ENCODE measurements at places on chromosomes 2 and 18. TPM values are rescaled to one million over a fixed set of nuclear protein-coding genes. Genes with fewer than 3 reads are reported as not detected.

- DNase-seq = no peak
These were observed 334.2 kb upstream of the LRRTM1 start for GRCh38 chr2:80638783-80639182.

- no peak for DNase-seq
These were observed 271.2 kb downstream of the GLI2 start for GRCh38 chr2:121006743-121007489.

DNA sequence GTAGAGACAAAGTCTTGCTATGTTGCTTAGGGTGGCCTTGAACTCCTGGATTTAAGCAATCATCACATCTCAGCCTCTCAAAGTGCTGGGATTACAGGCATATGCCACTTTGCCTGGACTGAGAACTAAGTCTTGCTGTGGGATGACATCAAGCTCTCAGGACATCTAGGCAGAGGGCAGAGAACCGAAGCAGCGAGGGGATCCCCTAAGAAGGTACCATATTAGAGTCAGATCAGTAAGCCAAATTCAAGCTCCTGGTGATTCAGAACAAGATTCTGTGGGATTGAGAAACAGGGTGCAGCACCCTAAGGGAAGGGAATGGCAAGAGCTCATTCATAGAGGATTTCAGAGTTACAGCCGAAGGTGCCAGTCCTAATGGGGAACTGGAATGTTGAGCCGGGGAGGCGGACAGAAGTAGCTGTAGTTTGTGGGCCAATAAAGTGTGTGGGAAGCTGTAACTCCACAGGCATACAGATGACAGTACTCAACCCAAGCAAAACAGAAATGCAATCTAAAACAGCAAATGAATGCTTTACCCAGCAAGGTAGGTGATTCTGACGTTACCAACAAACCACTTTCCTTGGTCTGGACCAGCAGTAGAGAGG, 30.9 kb downstream of the EPHA4 start:
- DNase-seq = no peak

DNA sequence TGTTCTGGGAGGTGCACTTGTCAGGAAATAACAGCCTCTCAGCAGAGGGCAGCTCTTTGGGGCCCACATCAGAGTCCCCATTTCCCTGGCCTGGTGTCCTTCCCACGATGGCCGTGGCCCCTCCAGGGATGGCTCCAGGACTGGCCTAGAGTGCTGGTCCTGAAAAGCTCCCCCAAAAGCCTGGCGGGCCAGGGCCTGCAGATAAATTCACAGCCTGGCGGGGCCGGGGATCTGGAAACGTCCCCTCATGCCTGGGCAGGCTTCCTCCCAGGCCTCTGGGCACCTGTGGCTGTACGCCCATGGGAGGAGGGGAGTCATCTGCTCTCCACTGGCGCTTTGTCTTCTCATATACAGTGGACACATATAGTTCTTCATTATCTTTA, 52.6 kb upstream of the HS6ST1 start:
- DNase-seq = no peak

DNA sequence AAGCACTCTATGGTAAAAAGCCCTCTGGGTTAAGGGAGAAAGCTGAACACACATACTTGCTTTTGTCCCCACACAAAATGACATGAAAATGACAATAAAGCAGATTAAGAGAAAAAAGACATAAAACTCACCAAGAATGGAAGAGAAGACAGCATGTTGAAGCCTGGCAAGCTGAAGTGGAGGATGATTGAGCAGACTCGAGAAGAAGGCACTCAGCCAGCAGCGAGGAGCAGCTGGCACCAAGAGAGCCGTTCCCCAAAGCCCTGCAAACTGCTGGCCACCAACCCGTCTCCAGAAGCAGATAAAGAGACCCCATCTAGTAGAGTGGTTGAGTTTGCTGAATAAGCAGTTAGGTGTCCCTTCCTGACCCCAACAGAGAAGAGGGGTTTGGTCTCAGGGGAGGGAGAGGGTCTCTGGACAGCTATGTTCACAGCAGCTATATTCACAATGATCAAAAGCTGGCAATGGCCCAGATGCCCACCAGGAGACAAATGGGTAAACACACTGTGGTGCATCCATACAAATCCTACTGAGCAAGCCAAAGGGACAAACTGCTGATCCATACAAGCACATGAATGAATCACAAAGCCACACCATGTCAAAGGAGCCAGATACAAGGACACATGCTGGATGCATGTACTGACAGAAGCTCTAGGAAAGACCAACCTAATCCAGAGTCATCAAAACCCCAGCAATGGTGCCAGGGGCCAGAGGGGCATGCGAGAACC, 36.9 kb downstream of the FAM168B start:
- no peak for DNase-seq

DNA sequence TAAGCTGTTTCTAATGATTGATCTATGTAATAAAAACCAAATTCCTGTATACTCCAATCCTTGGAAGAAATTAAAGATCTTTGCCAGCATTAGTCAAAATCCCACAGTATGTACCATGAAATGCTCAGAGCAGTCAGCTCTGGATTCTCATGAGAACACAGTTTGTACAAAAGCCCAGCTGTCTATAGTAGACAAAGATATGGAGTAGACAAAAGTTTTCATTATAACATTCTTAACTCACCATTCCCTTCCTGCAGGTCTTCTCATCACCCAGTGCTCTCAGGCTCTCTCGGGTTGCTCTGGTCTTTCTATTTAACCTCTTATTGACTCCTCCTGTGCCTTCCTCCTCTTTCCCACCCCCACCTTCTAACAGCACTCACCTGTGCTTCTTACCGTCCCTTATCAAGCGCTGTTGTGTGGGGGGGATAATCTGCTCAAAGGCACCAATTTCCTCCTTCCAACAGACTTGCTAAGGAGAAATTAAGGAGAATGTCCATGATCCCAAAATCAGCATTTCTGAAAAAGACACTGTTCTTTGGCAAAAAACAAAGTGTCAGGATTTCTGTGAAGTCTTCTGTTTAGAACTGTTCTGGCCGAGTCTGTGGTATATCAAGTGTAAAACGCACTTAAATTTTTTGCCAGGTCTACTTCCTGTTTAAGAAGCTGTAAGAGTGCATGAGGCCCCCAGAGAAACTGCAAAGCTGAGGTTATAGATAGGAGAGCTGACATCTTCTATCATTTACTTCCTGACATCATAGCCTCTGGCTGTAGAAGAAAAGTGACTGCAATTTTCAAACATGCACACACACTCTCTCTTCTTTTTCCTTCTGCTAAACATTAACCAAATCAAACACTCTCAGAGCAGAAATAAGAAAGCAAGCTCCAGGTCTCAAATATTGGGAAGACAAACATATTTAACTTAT, 144.1 kb downstream of the EVA1A start:
- DNase-seq = no peak

The TCF7L1 gene
- 3.2 TPM for total RNA-seq

Measured in colonic mucosa (tissue), 4 donors.